CD4-positive, alpha-beta T cell treated with Interleukin-2 at 100 ng/mL for 4 hours (primary cell): ENCODE measurements at places on chromosomes 12 and 14.

GRCh38 chr12:60832290-60832689 is 1236.5 kb downstream of the SLC16A7 start:
- no peak for DNase-seq

DNA sequence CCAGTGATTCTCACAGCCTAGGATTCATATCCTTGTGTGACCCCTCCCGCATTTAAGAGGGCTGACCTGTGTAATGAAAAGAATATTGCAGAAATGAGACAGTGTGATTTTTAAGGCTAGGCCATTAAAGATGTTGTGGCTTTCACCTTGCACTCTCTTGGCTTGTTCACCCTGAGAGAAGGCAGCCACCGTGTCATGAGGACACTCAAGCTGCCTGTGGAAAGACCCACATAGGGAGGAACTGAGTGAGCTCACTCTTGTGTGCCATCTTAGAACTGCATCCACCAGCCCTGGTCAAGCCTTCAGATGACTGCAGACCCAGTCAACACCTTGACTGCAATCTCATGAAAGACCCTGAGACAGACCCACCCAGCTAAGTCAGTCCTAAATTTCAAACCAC is 46.3 kb upstream of the TMPO start:
- DNase-seq = no peak

DNA sequence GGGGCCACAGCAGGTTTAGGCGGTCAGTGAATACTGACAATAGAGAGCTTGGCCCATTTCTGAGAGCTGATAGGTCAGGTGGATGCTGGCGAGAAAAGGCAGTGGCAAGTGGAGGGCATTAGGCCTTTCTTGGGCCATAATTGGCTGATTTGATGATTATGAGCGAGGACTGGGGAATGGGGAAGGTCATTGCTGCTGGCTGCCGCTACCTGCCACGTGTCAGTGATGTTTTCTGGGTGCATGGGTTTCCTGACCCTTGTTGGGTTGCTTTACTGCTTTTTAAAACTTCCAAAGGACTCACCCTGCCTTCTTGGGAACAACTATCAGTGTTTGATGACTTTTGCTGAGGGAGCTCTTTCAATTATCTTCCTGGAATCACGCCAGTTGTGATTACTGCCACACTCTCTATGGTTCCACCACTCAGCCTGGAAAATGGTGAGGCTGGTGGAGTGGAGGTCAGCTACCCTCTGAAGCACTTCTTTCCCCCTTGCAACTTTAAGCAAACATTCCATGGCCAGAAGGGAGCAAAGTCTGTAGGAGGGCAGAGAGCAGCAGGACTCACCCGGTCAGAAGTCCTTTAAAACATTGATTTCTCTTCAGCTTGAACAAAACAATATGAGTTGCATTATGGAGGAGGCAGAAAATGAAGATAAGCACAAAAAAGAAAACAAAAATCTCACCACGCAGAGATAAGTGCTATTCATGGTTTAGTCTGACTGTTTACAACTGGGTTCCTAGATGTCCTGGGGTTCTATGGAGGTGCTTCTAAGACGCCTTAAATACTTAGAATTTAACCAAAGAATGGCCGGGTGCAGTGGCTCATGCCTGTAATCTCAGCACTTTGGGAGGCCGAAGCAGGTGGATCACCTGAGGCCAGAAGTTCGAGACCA is 12.1 kb upstream of the SLC10A1 start:
- no peak for DNase-seq

DNA sequence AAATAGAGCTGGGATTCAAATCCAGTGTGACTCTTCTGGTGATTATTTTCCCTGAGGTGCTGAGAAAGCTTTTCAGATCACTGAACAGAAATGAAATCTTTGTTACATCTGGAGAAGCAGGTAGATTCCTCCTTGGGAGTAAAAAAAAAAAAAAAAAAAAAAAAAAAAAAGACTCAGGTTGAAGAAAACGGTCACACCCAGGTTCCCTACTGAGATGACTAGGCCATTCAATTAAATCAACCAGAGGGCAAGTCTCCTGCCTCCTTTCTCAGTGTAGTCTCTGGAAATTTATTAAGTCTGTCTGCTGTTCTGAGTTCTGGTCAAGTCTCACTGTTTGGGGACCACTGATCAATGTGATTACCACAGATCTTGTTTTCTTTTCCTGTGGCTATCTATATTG is 24.0 kb downstream of the ARG2 start:
- DNase-seq = no peak
